ENCODE measurements at places on chromosomes 3 and 15.

DNA sequence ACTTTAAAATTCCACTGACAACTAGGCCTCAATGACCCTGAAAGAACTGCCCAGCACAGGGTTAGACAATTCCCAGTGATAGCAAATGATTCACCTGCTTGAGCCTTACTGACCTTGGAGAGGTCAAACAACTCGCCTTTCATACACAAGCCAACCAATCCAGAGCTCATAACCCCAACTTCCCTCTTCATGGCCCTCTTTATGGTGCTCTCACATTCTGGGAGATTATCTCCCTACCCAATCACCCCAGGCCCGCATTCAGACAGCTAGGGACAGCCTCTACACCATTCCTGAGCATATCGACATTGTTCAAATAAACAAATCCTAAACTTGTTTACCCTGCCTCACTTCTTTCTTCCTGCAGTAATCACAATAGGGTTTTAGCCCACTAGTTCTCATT, 32.2 kb upstream of the COLQ start:
- DNase-seq, result no peak

- no peak for DNase-seq
Measured at GRCh38 chr3:191688756-191689433, 227.9 kb downstream of the PYDC2 start.

DNA sequence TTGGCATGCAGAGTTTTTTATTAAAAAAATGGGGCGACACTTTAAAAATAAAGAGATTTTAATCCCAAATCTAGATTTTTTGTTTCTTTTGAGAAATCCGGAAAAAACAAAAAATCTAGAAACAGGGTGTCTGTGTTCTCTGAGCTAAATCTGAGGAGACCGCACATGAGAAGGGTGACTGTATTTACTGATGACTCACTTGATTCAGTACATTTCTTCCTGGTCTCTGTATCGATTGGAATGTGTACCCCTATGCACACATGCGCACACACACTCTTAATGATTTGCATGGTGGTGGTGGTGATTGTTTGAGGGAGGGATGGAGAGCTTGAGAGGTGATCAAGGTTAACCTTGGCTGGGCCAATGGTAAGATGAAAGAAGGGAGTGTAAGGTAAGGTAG, 443.1 kb upstream of the THRB start:
- DNase-seq, result no peak

- no peak for DNase-seq
Measured at GRCh38 chr3:127884041-127884440, 31.0 kb upstream of the KBTBD12 start.

GRCh38 chr3:59857589-59858346, 807.9 kb upstream of the CFAP20DC start:
- peak; percentile 78 for DNase-seq

- DNase-seq, result no peak
Measured at GRCh38 chr3:13013994-13014754, 59.1 kb downstream of the IQSEC1 start.

GRCh38 chr3:98508582-98508981, 11.1 kb downstream of the OR5K2 start:
- DNase-seq, result no peak

DNA sequence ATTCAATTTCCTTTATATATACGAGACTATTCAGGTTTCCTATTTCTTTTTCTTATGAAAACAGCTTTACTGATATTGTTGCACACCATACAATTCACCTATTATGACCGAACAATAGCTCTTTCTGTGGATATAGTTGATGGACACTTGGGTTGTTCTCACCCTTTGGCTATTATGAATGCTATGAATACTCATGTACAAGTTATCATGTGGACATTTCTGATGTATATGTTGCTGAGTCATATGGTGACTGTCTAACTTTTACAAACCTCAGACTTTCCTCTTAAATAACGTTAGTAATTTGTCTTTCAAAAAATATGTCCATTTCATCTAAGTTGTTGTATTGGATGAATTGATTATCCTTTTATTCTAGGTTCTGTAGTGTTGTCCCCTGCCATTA, 15.7 kb upstream of the USF3 start:
- DNase-seq, result no peak

GRCh38 chr15:67641453-67641852, 99.0 kb downstream of the MAP2K5 start:
- DNase-seq, result no peak

DNA sequence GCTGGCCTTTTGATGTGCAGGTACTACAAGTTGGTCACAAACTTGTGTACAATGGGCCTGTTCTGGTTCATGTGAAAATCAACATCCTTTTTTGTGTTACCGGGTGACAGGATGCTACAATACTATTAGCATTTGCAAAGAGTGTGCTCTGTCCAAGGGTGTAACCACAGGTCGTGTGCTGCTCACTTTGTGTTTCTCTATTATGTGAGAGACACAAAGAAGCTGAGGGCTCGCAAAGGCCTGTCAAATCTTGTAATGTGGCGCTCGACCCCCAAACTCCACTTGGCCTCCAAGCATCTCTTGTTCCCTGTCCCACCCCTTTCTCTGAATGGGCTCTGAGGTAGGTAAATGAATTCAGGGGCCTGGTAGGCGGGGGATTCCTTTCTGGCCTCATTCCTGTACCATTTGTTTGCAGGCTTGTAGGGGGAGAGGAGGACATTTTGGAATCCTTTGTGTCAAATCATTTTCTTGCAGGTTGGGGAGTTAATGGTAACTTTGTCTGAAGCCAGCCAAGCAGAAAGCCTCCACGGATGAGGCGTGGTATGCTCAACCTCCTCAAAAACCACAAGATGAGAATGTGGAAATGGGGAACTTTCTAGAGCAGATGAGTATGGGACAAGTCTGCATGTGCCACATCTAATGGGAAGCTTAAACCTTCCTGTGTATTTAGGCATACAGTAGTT, 109.1 kb downstream of the OPA1 start:
- DNase-seq, result no peak

GRCh38 chr3:169603661-169604060, 59.9 kb downstream of the MECOM start:
- no peak for DNase-seq

GRCh38 chr15:62071711-62072308, 5.0 kb downstream of the C2CD4A start:
- DNase-seq, result no peak

- no peak for DNase-seq
Measured at GRCh38 chr3:130582457-130583153, 65.6 kb downstream of the COL6A6 start.

DNA sequence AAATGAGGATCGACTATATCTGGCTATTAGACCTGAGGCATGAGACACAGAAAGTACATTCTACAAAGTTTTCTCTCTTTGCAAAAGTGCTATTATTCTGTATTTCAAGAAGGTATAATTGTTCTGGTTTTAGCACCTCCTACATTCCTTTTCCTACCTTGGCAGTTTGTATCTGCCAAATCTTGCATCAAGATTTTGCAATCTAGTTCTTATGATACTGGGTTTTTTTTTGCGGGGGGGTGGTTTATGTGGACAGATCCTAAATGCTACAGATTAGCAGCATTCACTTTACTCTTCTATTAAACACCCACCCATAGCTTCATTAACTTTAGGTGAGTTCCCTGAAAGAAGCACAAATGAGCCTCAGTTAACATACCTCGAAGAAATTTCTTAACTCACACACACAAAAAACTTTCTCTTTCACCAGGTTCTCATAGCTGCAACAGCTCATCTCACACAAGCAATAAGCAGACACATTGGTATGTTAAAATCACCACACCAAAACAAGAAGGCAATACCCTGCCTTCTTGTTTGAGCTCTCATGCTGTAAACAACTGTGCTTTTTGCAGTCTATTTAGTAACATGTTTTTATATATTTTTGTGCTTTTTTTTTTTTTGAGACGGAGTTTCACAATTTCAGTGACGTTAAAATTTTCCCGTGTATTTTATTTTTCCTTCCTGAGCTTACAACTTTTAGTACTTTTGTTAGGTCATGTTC, 73.0 kb upstream of the VGLL4 start:
- DNase-seq, result no peak

GRCh38 chr15:71755092-71755970, 55.0 kb upstream of the NR2E3 start:
- no peak for DNase-seq

- DNase-seq, result no peak
Measured at GRCh38 chr15:100726421-100727190, 124.2 kb downstream of the ASB7 start.
